NCI-H1048 (cell line): ENCODE measurements at places on chromosomes 12 and 14.

- no peak for DNase-seq
These were observed 6.0 kb downstream of the ALKBH2 start for GRCh38 chr12:109087250-109087649.

DNA sequence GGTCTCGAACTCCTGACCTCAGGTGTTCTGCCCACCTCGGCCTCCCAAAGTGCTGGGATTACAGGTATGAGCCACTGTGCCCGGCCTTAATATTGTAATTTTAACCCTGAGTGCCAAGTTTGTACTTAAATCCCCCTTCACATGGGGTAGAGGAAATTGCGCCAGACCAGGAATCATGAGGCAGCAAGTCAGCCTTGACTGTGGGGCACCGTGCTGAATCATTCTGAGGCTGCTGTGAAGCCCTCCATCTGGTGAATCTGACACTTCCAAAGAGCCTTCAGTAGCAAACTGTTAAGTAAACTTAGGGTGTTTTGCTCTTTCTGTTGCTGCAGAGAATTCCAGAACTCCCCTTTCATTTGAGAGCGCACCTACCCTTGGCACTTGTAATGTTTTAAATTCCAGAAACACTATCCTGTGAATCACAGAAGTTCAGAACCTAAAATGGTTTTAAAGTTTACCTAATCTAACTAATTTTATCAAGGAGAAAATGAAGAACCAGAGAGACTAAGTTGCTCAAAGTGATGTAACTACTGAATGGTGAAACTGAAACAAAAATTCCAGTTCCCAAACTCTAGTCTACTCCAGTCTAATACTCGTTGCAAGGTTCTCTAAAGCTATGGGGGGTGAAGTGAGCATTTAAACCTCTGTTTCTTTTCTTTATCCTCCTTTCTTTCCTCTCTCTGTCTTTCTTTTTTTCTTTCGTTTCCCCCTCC, 7.5 kb downstream of the HEBP1 start:
- no peak for DNase-seq

- DNase-seq = no peak
These were observed 6.4 kb downstream of the SSH1 start for GRCh38 chr12:108850854-108851573.

- DNase-seq = no peak
These were observed 53.4 kb downstream of the IFNG start for GRCh38 chr12:68106160-68106559.

GRCh38 chr12:124593176-124593575, 25.8 kb upstream of the NCOR2 start:
- DNase-seq = no peak

DNA sequence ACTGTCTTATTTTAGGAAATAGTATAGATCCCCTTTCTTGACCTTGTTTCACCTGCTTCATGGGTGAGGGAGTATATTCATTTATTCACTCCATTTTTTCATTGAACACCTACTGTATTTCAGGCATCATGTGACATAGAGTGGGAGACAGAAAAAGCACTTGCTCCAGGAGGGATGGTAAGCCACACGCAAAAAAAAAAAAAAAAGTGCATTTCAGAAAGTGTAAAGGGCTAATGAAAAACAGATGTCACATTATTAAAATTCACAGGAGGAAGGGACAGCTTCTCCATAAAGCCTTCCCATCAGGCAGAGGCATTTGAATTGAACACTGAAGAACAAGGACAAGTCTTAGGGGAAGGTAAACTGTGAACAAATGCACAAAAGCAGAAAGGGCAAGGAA, 7.5 kb downstream of the SLC8A3 start:
- DNase-seq = no peak

- no peak for DNase-seq
These were observed 4.6 kb upstream of the POU6F1 start for GRCh38 chr12:51222461-51222860.

DNA sequence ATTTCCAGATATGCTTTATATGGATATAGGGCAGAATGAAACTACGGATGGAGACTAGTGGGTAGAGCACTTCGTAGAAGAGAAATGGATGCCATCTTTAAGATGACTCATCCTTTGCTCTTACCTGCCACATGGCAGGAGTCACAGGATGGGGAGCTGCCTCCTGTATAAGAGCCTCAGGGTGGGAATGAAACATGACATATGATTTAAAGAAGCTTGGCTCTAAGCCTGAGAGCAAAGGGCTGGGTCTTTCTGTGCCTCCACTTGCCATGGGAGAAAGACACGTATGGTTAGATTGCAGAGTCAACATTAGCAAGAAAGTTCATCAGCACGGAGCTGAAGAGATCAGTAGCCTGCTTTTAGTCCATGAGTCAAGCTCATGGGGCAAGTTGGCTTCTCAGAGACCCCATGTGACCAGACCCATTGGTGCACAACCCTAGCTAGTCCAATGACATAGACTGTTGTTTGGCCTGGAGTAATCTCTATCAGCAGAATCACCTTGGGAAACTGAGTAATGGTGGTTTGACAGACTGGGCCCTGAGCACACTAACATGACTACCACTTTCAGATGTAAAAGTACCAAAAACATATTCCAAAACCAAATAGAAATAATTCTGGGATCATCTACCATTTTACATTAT, 38.1 kb upstream of the IL22 start:
- no peak for DNase-seq

DNA sequence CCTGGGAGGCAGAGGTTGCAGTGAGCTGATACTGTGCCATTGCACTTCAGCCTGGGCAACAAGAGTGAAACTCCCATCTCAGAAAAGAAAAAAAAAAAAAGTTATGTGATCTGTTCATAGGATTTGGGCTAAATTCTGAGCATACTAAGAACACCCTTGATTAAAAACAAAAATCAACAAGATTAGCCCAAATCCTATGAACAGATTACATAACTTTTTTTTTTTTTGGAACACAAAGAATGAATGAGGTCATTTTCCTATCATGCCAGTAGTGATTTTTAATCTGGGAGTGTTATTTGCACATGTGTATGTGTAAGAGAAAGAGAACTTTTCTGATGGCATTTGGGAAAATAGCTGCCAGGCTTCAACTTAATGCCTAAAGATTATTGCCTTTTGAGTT, 208.7 kb downstream of the ERC1 start:
- no peak for DNase-seq

DNA sequence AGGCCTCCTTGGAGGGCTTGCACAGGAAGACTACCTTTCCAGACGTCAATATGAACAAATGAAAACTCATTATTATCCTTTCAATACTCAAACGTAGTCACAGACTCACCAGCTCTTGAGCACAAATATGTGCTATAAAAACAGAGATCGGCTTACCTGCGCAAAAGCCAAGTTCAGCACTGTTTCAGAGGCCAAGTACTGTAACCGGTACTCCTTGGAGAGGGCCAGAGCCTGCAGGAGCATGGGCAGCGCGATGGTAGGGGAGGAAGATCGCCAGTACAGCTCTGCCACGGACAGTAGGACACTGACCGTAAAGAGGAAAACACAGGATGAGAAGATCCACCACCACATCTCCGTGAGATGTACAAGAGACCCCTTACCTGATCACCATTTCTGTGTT, 21.6 kb upstream of the CAMKK2 start:
- no peak for DNase-seq

GRCh38 chr12:18430425-18431048, 169.2 kb downstream of the PIK3C2G start:
- DNase-seq = no peak

- no peak for DNase-seq
These were observed 9.0 kb downstream of the TNS2 start for GRCh38 chr12:53058674-53059433.

- no peak for DNase-seq
These were observed 231.2 kb downstream of the VRK1 start for GRCh38 chr14:97028382-97028781.

DNA sequence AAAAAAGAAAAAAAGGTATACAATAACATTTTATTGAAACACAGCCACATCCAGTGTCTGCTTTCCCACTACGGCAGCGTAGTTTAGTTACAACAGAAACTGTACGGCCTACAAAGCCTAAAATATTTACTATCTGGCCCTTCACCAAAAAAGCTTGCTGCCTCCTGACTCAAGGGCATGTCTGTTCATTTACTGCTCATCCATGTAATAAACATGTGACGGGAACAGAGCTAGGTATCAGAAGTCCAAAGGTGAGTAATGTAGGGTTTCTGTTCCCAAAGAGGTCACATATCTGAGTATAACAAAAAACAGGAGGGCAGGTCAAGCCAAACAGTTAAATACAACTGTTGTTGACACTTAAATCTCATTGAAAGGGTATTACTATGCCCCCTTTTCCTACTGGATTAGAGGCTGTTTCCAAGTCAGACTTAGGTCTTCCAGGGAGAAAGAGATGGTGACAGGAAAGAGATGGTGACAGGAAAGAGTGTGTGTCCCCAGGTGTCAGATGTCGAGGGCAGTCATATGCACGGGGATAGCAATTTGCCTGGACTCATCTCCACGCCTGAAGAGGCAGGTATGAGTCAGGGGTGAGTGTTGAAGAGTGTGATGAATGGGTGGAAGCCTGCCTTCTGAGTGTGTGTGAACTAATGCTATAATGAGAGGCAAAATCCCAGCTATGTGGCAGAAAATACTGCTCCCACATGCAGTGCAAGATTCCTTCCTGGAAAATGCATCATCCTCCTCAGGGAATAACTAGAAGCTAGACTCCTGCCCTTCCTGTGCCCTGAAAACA, 77.7 kb downstream of the MAP3K9 start:
- DNase-seq = no peak

GRCh38 chr12:89597770-89598169, 71.9 kb upstream of the POC1B start:
- DNase-seq = no peak

DNA sequence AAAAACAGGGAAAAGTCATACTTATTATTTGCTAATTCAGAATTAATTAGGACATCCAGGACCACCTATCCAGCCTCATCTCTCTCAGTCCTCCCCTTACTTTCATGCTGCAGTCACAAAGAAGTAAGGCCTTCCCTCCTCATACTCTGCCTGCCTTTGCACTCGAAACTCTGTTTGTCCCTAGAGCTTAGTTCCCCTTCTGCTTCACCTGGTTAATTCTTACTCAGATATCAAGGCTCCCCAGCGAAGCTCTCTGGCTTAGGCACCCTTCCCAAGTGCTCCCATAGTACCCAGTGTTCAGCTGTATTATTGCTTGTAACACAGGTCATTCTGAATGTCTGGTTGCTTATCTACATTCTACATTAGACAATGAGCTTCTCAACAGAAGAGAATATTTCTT, 81.3 kb downstream of the ERGIC2 start:
- no peak for DNase-seq

DNA sequence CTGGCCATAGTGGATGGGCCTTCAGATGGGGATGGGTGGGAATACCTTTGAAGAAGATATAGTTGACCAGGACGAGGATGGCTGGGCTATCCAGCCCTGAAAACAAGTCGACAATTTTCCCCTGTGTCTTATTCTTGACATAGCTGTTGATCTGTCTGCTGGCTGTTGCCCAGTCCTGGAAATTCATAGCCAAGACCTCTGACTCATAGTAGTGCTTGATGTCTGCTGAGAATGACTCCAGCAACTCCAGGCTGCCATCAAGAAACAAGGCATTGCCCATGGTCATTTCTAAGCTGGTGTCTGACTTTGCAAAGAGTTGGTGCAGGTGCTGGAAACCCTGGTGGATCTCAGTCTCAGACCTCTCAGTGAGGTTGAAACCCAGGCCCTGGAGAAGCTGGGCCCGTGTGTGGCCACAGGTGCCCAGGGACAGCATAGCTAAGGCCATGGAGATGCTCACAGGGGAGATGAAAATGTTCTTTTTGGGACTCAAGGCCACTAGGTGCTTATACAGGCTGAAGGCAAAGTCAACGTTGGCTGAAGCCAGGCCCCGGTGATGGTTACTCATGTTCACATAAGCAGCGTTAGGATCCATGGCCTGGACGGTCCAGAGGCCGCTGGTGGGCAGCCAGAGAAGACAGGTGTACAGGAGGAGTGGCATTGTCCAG, 9.0 kb downstream of the SERPINA6 start:
- no peak for DNase-seq

DNA sequence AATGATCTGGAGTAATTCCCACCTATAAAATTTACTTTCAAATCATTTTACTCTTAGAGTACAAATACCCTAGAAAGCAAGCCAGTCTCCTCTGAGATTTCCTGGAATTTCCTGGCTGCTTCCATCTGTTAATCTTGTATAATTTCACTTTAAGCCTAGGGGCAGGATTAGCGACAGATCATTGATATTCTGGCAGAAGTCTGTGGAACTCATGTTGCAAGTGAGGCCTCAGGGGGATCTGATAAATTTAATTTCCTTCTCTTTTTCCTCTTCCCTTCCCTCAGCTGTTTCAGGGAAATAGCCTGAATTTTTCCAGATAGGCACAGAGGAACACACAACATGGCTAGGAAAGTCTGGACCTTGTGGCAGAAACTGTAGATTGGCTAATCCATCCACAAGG, 5.9 kb upstream of the KRT6A start:
- no peak for DNase-seq

GRCh38 chr14:49954171-49954631, 61.3 kb downstream of the ARF6 start:
- no peak for DNase-seq

DNA sequence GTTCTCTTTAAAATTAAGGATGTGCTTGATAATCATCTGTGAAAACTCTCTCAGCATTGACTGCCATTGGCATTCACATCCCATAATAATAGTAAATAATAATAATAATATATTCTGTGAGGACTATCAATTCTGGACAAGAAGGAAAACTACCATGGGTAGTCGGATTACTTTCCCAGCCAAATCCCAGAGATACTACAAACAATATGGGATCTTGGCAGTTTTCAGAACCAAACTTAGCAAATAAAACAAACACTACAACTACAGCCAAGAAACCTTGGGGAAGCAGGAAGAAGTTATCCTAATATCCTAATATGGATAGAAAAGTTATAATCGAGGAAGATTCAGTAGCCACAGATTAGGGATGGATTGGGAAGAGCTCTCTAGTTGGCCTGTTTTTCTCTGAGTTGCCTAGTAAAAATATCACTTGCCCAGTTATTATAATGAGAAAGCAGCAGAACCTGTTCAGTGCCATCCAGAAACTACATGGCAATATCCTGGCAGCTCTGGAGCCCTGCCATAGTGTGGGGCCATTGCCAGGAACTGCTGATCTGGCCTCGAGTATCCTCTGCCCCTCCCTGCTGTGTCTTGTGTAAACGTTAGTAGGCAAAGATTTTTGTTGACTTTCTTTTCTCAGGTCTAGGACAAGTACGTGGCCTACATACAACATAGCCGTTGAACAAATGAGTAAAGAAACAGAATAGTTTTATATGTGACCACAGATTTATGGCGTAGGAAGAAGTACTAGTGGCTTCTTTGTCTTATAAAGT, 193.5 kb downstream of the SLC2A13 start:
- no peak for DNase-seq

- DNase-seq = no peak
These were observed 45.0 kb upstream of the IQSEC3 start for GRCh38 chr12:21301-22189.
